Endothelial cell of coronary artery (primary cell): ENCODE measurements at places on chromosomes 16 and 17. TPM values are rescaled to one million over a fixed set of nuclear protein-coding genes. Genes with fewer than 3 reads are reported as not detected.

Gene EVPLL
- total RNA-seq: not detected in 2 replicates

Gene TBC1D3I
- under 0.01 and 0.38 TPM in 2 replicates for total RNA-seq

Gene MYCBPAP
- 0.18 and 1.1 TPM in 2 replicates for total RNA-seq

Gene NAGS
- 1.3 and 6.4 TPM in 2 replicates for total RNA-seq

Gene QPRT
- total RNA-seq: under 0.01 and 0.19 TPM in 2 replicates

Gene CA10
- total RNA-seq: not detected in 2 replicates

Gene KRTAP2-3
- total RNA-seq: not detected in 2 replicates

Gene NPIPA7
- 0.09 and 1.2 TPM in 2 replicates for total RNA-seq
